Breast epithelium (tissue), 4 donors: ENCODE measurements at places on chromosomes 1 and 21. TPM values are rescaled to one million over a fixed set of nuclear protein-coding genes. Genes with fewer than 3 reads are reported as not detected.

DNA sequence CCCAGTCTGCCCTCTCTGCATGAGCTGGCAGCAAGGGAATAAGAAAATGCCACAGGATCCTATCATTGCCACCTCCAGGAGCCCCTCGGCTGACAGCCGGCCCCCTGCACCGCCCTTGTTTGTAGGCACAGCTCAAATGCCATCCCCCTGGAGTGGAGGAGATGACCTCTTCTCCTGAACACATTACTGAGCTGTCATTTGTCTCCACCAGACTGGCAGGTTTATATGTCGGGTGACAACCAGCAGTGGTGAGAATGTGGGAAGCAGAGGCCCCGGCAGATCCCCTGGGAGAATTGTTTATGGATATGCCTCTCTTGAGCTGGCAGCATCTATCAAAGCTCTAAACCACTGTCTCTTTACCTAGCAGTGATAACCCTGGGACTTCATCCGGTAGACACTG lies 135.4 kb upstream of the FMN2 start:
- H3K27ac ChIP-seq, result no peak overlapping the region
- DNase-seq, result no peak
- H3K4me1 ChIP-seq, result no peaks in the 10 kb centered on the region
- no peak overlapping the region for H3K4me3 ChIP-seq
- H3K27me3 ChIP-seq, result no peaks in the 10 kb centered on the region

DNA sequence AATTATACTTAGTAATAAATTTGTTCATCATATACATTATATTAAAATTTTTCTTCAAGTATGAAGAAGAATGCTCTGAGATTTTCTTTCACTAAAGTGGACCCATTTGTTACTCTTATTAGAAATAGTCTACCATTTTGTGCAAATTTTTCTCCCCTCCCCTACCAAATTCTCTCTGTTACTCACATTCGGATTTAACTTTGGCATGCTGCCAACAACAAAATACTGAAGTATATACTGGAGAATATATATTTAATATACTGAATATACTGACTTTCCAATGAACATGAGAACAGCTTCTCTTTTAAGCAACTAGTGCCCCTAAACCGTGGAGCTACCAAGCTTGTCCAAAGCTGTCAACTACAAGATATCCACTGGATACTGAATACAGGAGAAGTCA lies 57.2 kb downstream of the CENPF start:
- no peaks in the 10 kb centered on the region for H3K4me1 ChIP-seq
- DNase-seq, result no peak
- H3K36me3 ChIP-seq, result no peaks in the 10 kb centered on the region
- H3K27me3 ChIP-seq, result no peaks in the 10 kb centered on the region
- H3K4me3 ChIP-seq, result no peak overlapping the region

DNA sequence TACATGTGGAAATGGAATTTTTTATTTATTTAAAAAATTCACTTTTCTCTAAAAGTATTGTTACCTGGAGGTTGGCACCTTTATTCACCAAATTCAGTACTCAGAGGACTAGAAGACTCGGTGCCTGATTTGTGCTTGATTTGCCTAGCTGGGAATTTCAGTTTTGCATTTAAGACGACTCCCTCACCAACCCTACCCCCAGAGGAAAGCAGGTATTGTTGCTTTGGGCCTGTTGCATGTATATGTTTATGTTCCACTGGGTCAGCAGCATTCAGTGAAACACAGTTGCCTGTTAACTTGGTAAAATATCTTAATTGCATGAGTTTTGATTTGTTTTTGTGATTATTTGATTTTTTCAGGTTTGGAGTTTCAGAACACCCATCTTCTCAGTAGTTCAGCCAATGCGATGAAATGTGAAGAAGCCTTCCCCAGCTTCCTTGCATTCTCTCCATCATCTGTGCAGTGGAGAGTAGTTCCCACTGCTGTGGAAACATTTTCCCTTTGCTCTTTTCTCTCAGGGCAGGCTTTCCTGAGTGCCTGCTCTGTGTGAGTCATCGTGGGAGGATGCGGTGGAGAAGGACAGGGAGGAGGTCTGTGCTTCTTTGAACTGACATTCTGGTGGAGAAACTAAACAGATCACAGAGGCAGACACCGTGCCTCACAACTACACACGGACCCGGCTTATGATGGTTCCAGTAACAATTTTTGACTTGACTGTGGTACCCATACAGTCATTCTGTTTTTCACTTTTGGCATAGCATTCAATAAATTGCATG lies 6.4 kb downstream of the ADARB1 start:
- H3K27ac ChIP-seq, result no peak overlapping the region
- no peak overlapping the region for H3K4me3 ChIP-seq
- no peaks in the 10 kb centered on the region for H3K4me1 ChIP-seq
- H3K27me3 ChIP-seq, result no peaks in the 10 kb centered on the region
- no peaks in the 10 kb centered on the region for H3K36me3 ChIP-seq
- DNase-seq, result no peak

C1orf141 gene
- not detected for total RNA-seq

DCST2 gene
- total RNA-seq, result 0.48 TPM
